ENCODE measurements at places on chromosomes 3 and 15.

GRCh38 chr3:22113453-22113852 is 362.4 kb upstream of the ZNF385D start:
- DNase-seq = no peak

DNA sequence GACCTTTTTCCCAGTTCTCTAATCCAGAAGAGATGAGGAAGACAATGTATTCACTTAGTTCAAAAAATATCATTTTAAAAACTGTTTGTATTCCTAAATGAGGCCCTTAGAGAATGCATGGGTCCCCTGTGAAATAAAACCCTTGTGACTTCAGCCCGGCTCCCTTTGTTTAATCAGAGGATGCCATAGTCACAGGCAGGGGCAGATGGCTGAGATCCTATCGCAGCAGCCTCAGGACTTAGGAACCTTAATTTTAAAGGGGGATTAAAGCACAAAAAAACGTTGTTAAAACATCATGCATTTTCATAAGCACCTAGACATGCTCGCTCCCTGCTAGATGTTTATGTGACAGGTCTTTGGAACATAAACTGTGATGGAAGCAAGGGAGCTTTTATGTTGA is 176.6 kb downstream of the IL20RB start:
- peak; percentile 62 for DNase-seq

DNA sequence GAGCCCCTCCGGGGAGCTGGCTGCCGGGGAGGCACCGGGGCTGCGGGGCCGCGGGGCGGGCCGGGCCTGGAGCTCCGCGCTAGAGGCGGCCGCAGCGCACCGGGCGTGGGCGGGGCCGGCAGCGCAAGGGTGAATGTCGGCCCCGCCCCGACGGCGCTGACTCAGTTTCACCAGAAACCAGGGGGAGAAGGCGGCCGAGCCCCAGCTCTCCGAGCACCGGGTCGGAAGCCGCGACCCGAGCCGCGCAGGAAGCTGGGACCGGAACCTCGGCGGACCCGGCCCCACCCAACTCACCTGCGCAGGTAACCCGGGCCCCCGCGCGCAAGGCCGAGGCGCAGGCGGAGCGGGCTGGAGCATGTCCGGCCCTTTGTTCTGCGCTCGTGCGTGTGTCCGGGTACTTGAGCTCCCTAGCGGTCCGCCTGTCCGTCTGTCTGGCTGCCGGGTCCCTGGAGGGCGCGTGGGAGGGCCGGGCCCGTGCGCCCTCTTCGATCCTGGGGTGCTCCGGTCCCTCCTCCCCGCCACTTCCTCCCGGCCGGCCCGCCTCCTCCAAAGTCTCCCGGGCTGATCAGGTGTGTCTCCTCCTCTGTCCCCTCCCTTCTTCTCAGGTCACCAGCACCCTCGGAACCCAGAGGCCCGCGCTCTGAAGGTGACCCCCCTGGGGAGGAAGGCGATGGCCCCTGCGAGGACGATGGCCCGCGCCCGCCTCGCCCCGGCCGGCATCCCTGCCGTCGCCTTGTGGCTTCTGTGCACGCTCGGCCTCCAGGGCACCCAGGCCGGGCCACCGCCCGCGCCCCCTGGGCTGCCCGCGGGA is at the start of gene SPINT1:
SPINT1 (plus strand) TSS at position 164 of the 811 bp plus-strand sequence; CDS start at position 671, 507 bp downstream.
- no peak for DNase-seq

DNA sequence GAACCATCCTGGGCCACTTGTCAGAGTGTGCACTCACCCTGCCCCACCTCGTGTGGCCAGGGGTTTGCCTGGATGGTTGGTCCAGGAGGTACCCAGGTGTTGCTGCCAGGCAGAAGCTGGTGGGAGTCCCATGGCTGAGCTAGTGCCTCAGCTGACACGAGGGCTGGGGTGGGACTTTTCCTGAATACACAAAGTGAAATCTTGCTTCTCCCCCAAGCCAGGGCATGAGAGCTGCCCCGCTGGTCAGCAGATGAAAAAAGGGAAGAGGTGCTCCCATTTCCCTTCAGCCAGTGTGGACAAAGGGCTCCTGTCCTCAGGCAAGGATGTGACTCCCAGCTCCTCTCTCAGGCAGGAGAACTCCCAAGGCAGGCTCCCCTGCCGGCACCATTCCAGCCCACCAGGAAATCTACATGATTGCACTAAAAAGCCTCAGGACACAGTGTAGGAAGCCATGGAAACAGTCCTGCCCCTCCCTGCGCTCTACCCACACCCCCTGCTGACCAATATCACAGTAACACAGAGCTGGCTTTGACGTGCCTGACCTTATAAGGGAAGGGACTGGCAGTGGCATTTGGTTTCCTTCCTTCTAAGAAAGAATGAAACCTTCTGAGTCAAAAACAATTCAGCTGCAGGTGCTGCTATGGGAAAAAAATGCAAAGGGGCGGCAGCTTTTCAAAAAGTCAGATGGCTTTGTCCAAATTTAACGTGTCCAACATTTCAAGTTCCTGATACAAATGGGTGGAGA is 33.9 kb downstream of the MYO5C start:
- DNase-seq = no peak

GRCh38 chr15:85785887-85786780 is 8.6 kb downstream of the KLHL25 start:
- peak; percentile 49 for DNase-seq

GRCh38 chr15:50556642-50557371 is 10.3 kb upstream of the USP50 start:
- no peak for DNase-seq

DNA sequence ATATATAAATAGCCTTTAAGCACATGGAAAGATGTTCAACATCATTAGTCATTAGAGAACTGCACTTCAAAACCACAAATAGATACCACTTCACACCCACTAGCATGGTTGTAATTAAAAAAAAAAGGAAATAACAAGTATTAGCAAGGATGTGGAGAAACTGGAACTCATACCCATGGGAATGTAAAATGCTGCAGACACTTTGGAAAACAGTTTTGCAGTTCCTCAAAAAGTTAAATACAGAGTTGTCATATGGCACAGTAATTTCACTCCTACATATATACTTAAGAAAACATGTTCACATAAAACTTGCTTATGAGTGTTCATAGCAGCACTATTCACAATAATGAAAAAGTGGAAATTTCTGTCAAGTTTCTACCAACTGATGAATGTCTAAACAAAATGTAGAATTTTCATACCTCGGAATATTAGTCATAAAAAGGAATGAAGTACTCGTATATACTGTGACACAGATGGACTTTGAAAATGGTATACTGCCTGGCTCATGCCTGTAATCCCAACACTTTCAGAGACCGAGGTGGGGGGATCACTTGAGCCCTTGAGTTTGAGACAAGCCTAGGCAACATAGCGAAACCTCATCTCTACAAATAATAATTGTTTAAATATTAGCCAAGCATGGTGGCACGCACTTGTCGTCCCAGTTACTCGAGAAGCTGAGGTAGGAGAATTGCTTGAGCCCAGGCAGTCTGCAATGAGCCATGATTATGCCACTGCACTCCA is 28.1 kb downstream of the BCL2A1 start:
- DNase-seq = no peak

- no peak for DNase-seq
Observed at GRCh38 chr3:100706365-100706764, 2.9 kb upstream of the TFG start.

- no peak for DNase-seq
Observed at GRCh38 chr3:37627951-37628620, 233.6 kb upstream of the CTDSPL start.

DNA sequence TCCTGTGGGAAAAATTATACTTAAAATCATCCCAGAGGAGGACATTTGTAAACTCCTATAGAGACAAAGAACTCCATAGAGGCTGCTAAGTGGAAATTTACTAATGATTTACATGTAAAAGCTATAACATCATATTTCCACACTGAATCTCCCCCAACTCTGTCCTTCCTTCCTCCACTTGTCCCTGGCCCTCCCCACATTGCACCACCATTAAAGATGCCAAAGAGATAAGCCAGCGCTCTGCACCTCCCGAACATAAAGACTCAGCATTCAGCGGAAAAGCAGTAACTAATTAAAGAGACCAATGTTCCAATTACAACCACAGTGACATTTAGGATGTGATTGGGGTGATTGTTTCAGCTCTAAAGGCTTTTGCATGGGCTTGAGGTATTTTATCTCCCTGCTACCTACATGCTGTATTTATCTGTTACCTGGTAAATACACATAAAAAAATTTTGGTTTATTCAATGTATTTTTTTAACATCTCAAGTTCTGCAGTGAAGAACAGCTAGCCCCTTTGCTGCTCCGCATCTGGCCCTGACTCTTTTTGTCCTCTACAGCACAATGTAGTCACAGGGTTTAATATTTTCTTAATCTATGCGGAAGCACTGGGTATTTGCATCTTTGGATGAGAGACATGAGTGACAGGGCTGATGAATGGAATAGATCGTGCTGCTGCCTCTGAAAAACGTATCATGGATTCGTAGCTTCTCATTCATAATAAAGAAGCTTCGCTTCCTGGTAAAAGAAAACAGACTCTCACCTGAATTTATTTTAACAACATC is 35.3 kb upstream of the B3GNT5 start:
- no peak for DNase-seq

GRCh38 chr3:124986192-124987143 is 51.9 kb upstream of the MUC13 start:
- peak; percentile 25 for DNase-seq

DNA sequence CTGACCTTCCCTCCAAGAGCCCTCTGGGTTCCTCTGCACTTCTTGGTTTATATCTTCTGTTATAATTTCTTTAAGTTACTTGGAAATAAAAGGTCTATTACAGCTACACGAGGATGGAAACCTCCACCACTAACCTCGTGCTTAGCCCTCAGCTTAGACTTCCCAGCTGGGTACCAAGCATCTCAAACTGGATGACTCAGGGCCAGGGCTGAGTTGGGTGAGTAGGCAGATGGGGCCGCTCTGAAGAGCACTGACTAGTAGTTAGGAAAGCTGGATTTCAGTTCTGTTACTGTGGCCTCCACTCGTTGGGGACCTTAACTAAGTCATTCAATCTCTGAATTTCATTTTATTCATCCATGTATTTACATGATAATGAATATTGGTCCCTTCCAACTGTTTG is 1036.6 kb downstream of the IGSF11 start:
- peak; percentile 12 for DNase-seq

GRCh38 chr15:65032801-65033537 is 3.5 kb upstream of the MTFMT start:
- DNase-seq = peak; percentile 90

- DNase-seq = no peak
Observed at GRCh38 chr3:159174715-159175692, 373.1 kb downstream of the MFSD1 start.

- no peak for DNase-seq
Observed at GRCh38 chr15:88890495-88890894, 4.8 kb downstream of the HAPLN3 start.

- peak; percentile 67 for DNase-seq
Observed at GRCh38 chr3:56928379-56929068, 126.8 kb upstream of the ARHGEF3 start.

DNA sequence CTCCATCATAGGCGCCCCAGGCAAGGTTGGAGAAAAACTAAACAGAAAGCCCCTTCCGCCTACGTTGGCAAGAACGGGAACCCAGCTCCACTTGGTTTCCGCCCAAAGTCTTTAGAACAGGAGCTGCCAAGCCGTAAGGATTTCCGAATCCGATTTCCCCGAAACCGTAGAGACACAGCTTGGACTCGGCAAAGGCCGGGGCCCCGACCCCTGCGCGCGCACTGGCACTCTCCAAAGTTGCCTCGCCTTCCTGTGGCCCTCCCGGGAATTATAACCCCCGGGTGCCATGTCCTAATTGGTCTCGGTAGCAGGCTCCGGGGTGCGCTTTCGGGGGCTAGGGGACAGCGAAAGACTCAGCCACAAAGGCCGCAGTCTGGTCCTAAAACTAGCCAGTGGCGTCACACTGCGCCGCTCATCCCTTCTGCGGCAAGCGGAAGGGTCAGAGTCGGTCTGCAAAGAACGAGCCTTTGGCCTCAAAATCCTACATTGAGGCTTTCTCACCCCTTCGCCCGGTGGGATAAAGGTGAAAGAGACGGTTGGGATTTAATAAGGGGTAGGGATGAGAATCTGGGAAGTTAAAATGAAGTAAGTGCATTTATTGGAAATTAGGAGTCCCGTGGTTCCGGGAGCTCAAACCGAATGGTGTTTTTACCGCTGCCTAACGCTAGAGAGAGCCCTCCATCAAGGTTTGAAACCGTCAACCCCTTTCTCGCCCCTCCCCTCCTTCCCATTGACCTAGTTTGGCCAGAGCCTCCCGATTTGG is 6.8 kb downstream of the BCL6 start:
- peak; percentile 93 for DNase-seq

GRCh38 chr3:195109098-195109657 is 161.8 kb downstream of the XXYLT1 start:
- DNase-seq = no peak

DNA sequence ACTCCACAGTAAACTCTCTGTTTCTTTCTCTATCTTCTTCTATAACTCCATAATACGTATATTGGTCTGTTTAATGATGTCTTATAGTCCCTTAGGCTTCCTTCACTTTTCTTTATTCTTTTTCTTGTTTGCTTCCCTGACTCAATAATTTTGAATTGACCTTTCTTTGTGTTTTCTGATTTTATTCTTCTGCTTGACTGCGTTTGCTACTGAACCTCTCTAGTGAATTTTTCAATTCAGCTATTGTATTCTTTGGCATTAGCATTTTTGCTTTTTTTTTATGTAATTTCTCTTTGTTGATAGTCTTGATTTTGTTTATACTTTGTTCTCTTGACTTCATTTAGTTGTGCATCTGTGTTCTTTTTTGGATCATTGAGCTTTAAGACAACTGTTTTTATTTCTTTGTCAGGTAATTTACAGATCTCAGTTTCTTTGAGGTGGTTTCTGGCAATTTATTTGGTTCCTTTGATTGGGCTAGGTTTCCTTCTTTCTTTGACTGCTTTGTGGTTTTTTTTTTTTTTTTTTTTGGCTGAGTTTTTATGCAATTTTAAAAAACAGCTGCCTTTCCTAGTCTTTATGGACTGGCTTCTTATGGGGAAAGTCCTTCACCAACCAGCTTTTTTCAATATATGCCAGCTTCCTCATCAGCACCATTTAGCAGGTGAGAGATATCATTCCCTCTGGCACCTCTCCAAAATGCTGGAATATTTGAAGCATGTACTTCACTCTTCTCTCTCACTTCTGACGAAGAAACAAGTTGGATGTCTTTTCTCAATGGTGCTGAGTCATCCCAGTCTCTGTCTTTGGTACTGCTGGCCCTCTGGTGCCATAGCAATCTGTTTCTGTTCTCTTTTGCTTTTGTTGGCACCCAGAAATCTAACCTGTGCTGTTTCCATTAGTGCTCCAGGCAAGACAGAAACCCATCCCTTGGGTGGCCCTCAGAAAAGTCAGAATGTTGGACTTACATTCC is 17.6 kb downstream of the RSRC1 start:
- DNase-seq = no peak

DNA sequence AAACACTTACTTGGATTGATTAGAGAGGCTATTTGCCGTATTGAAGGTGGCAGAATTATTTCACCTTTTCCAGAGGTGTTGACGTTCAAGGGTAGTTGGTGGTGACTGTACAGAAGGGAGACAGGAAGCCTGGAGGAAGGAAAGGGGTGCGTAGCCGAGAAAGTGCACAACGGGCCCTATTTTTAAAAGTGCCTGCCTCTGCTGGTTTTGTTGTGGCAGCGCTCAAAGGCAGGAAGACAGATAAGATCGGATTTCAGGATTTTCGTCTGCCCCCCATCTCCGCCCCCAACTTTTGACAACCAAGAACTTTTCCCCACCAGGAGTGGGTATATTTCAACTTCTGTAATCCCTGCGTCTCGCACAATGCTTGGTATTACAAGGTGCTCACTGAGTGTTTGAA is 38.5 kb downstream of the SMAD3 start:
- DNase-seq = no peak

GRCh38 chr3:108293858-108294257 is 2.5 kb upstream of the HHLA2 start:
- no peak for DNase-seq
